OCI-LY7 (cell line): ENCODE measurements at places on chromosomes 3 and 15. TPM values are rescaled to one million over a fixed set of nuclear protein-coding genes. Genes with fewer than 3 reads are reported as not detected.

- DNase-seq: peak; percentile 76
Observed at GRCh38 chr15:90101130-90101968, 919 bp downstream of the IDH2 start.

- DNase-seq: no peak
Observed at GRCh38 chr3:39752019-39752637, 57.3 kb upstream of the MYRIP start.

- DNase-seq: peak; percentile 39
Observed at GRCh38 chr3:128714887-128715491, 11.0 kb upstream of the RAB7A start.

The ADAMTS17 gene
- total RNA-seq: not detected in 2 replicates

- DNase-seq: peak; percentile 44
Observed at GRCh38 chr3:187368251-187369088, at the start of gene RTP4. Gene RTP4 (plus strand): TSS chr3:187368385. CDS start chr3:187368442, 57 bp downstream.

GRCh38 chr3:23209747-23210487, 6.8 kb downstream of the UBE2E2 start:
- no peak for DNase-seq

The GASK1A gene
- total RNA-seq: not detected in 2 replicates
